ENCODE measurements at places on chromosomes 4 and X.

DNA sequence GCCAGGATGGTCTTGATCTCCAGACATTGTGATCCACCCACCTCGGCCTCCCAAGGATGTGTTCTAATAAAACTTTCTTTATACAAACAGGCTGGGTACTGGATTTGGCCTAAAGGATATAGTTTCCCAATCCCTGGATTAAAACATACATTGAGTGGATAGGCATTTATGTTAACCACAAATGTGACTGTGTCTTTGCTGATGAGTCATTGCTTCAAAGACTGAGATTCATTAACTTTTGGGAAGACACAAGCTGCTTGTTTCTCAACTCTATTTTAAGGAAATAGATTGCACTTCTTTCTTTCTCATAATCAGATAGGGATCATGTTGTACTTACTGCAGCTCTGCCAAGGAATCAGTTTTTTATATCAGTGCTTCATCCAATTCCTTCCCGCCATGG, 131.3 kb upstream of the AGA start:
- no peak for DNase-seq

DNA sequence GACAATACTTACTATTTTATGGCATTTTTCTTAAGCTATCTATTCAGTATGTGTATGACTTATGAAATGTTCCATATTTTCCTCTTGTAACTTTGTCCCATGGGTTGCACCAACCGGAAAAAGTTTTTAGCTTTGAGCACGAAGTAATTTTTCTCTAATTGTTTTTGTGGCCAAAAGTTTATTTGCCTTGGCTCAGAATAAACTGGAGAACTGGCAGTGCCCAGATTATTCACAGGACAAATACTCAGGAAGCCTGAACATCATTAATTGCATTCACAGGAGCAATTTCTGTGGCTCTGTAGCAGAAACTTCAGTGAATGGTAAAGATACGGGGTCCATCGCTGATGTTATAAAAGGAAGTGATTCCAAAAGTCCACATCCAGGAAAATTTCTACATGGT, 184.5 kb downstream of the ARHGAP10 start:
- DNase-seq = no peak

DNA sequence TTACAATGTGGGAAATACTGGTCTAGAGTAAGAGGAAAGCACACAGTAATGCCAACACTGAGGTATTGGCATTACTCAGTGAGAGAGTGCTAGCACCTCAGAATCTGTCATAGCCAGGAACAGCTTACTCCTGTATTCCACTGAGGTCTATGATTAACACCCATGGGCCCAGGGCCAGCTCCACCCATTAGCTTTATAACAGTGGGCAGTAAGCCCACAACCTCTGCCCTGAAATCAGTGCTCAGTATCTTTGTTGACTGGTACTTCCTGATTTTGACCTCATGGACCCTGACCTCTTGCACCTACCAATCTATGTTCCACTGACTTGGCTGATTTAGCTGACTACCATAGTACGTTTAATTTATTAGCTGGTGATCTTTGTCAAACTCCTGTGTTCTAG, 56.1 kb downstream of the LANCL3 start:
- DNase-seq = no peak

- no peak for DNase-seq
Measured at GRCh38 chr4:173269280-173269679, 64.9 kb downstream of the HMGB2 start.

- DNase-seq = no peak
Measured at GRCh38 chr4:3391422-3391821, 50.3 kb upstream of the HGFAC start.

DNA sequence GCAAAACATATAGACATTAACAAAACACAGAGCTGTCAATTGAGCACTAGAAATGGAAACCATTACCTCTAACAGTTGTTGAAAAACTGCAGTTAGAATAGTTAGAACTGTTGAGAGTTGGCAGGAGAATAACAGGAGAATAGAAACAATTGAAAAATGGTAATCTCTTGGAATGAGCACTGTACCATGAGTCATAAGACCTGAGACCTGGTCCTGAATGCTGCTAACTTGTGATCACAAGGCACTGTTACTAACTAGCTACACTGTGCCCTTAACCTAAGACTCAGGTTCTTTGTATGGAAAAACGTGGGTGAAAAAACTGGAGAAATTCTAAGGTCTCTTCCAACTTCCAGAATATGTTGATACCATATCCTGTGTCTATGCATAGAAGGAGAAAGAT, 29.3 kb downstream of the FAM114A1 start:
- DNase-seq = no peak

DNA sequence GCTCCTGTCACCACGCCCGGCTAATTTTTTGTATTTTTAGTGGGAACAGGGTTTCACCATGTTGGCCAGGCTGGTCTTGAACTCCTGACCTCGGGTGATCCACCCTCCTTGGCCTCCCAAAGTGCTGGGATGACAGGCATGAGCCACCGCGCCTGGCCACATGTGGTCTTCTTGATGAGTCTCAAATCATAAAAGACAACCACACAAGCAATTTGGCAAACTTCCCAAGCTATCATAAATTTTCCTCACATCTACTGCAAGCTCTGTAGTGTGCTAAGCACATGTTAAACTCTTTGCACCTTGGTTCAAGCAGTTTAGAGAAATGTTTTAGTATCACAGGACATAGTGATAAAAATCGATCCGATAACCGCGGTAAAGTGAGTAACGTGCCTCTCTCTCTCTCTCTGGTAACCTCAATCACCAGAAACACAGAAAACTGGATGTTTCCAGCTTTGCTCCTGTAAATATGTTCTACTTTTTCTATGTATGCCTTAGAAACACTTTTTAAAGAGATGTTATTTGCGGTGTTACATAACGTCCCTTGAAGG, 256.8 kb downstream of the DHRSX start:
- DNase-seq = no peak

- DNase-seq = no peak
Measured at GRCh38 chr4:97867557-97868091, 275.7 kb downstream of the STPG2 start.

- DNase-seq = no peak
Measured at GRCh38 chrX:41922431-41923151, 763 bp downstream of the CASK start.

DNA sequence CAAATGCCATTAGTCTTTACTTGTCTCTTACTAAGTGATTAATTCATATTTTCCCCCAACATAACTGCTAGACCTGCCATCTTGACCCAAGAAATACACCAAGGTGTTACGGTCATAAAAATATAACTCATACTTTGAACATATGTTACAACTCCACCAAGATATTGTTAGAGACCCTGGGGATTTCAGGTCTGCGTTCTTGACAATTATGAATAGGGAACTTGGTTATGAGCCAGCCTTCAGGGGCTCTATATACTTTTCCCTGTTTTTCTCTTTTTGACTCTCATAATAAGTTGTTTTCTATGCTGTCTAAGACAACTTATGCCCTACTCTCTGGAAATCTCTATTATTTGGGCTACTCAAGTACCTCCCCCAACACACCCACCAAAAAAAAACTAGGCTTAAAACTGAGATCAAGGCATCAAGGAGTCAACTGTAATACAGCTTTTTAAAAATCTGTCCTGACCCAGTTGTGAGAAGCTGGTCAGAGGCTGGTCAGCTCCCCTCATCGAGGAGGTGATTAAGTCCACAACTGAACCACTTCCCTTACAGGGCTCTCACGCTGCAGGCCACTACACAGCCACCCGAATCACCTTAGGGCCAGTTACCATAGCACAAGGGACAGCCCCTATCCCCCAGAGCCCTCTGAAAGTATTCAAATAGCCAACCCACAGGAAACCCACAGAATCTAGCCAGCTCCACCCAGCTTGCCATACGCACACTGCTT, 10.5 kb upstream of the TLR3 start:
- no peak for DNase-seq

DNA sequence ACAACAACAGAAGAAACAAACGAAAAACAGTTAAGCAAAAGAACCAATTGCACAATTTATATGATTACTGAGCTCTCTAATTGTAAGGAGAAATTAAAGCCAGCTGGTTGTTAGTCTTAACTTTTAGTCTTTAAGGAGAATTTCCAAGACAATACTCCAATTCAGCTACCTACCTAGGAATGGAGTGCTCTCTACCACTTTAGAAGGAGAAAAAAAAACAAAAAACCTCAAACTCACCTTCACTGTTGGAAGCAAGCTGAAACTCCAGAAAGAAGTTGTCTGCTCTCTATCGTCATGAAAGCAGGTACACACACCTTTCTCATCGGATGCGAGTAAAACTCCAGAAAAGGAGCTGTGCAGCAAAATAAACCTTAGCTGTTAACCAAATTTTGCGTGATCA, 86.1 kb upstream of the NPY2R start:
- DNase-seq = no peak

All from SIG-M5 (cell line).